ENCODE measurements at places on chromosomes 2 and 18.
A peak's percentile ranks its signal among the peaks of the same experiment; 100 is the strongest.

GRCh38 chr2:25401307-25402026, 59.7 kb upstream of the DNMT3A start:
- DNase-seq: no peak

DNA sequence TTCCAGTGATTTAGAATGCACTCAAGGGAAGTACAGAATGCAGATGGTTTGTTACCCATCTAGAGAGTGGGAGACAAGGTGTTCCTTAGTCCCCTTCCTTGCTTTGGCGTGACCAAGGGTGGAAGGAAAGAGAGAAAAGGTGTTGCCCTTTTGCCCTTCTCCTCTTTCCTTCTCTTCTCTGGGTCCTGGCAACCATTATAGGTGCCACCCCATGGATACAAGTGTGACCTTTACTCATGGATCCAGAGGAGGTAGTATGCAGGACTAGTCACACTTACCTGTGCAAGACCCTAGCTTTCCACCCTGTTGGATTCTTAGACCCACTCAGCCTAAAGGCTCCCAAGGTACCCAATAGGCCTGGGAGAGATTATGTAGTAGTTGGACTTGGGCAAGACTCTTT, 11.6 kb upstream of the RBFA start:
- DNase-seq: no peak

GRCh38 chr2:231521443-231521842, 8.8 kb downstream of the NMUR1 start:
- no peak for DNase-seq

- DNase-seq: no peak
Measured at GRCh38 chr2:122180972-122181371, 425.5 kb downstream of the TSN start.

DNA sequence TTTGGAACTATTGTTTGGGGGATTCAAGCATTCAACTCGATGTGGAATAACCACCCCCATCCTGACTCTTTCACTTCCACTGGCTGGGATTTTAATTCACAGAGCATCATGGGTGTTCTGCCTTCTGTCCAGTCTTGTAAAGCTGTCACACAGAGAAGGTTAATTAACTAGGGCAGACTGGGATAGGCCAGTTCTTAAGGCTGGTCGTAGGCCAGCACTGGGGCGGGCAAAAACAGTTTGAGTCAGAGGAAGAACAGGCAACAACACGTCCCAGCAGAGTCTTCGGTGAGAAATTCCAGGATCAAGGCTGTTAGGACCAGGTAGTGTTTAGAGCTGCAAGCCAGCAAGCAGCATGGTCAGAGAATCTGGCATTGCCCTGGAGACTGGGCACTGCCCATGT, 4.0 kb upstream of the RNF152 start:
- DNase-seq: no peak

DNA sequence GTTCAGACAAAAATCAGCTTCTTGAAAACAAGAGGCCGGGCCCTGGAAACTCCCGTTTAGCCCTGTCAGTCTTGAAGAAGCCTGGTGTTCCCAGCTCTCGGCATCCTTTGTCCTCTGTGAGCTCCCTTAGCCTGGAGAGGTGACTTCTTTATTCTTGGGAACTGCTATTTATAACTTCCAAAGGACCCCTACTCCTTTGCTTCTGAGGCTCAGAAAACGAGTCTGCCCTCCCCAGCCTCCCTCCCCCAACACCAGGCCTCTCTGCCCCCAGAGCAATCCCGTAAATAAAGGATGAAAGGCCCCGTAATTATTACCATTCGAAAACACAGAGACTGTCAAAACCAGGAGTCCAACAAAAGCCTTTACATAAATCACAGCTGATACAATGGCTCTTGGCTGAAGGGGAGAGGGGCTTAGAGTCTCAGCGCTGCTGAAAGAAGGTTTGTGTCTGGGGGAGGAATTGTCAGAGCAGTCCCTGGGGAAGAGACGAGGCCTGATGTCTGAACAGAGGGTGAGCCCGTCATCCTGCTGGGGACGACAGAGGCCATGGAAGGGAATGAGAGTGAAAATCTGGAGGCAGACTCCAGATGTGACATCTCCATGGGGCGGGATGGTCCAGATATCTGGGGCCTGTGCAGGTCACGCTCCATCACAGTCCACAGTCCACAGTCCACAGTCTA, 283.0 kb downstream of the MYCN start:
- no peak for DNase-seq

DNA sequence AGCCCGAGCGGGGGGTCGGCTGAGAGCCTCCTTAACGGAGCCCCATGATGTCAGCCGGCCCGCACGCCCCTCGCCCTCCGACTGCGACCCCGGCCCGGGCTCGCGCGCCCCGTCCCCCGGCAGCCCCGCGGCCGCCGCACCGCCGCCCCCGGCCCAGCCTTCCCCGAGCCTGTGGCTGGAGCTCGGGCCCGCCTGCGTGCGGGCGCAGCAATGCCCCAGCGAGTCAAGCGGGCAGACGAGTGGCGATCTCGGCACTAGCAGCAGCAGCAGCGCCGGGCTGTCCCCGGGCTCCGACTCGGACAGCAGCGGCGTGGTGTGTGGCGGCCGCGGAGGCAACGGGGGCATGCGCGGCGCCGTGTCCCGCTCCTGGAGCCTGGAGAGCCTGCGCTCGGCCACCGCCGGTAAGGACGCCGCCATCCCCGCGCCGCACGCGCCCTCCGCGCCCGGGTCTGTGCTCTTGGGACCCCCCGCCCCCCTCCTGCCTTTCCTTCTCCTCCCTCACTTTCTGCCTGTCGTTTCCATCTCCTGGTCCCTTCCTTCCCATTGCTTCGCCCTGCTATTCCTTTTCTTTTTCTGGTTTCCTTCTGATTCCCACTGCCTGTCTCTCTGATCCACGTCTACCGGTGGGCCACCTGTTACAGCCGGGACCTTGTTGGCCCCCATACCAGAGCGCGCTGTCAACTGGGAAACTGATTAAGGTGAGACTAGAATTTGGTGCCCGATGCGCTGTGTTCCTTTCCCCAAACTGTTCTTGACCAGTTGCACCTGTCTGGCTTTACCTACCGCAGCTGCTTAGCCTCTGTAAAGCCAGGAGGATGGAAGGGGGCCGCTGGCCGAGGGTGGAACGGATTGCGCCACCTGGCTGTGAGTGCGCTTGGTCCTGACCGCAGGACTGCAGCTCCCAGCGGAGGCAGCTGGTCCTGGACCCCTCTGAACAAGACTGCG, 127.4 kb downstream of the ARHGEF4 start:
- DNase-seq: peak; percentile 64

GRCh38 chr2:10369269-10370255, 66.9 kb downstream of the HPCAL1 start:
- DNase-seq: no peak

GRCh38 chr2:73984203-73984921, at the start of gene TET3:
TET3 (plus strand) TSS chr2:73984910; CDS start chr2:73986404, 1,494 bp downstream.
- peak; percentile 84 for DNase-seq

Measured in GM13977 (cell line).